CMK (cell line): ENCODE measurements at places on chromosomes 11 and 22.

DNA sequence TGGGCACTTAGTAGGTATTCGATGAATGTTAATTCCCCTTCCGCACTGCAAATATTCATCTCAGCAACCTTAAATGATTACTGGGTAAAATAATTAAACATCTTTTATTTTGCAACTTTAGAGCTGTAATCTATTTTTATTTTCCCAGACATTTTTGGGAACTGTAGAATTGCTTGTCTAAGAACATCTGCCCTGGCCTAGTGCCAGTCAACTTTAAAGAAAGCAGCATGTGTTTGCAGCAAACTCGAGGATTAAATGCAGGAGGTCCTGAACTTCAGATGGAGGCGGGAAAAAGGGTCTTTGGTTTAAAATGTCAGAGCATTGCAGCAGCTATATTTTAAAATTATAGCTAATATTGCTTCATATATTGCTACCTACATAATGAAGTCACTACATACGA lies 190.0 kb downstream of the PGR start:
- DNase-seq: no peak

DNA sequence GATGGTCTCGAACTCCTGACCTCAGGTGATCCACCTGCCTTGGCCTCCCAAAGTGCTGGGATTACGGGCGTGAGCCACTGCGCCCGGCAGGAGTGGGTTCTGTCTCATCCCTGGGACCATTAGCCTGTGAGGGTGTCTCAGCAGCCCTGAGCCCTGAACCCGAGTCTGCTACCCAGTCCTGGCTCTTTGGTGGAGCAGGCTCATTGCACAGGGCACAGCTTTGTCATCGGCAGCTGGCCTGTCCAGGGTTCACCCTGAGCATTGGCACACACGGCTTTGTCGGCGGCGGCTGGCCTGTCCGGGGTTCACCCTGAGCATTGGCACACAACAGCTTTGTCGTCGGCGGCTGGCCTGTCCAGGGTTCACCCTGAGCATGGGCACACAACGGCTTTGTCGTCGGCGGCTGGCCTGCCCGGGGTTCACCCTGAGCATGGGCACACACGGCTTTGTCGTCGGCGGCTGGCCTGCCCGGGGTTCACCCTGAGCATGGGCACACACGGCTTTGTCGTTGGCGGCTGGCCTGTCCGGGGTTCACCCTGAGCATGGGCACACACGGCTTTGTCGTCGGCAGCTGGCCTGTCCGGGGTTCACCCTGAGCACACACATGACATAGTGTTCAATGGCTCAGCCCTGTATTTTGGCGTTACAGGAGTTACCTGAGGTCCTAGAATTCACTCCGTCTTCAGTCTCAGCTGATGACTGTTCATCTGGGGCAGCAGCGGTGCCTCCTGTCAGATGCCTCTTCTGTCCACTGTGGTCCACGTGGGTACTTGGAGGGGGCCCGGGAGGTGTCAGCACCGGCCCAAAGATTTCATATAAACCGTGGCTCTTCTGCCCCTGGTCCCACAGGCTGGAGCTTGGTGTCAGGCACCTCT lies 1082.5 kb downstream of the BRD1 start:
- no peak for DNase-seq

DNA sequence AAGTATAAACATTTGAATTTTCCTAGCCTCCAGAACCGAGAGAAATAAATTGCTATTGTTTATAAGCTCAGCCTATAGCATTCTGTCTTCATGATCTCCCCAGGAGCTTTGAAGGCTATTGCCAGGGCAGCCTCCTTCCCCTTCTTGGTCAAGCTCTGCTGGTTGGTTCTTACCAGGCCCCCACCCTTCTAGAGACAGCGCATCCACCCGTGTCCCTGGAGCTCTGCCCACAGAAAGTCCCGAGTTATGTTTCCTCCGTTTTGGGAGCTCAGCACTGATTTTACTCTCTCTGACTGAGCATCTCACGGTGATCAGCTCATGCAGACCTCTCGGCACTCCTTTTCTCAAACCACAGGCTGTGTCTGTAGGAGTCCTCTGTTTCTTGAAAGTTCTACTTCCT lies 123.8 kb upstream of the SORL1-AS1 start:
- no peak for DNase-seq

DNA sequence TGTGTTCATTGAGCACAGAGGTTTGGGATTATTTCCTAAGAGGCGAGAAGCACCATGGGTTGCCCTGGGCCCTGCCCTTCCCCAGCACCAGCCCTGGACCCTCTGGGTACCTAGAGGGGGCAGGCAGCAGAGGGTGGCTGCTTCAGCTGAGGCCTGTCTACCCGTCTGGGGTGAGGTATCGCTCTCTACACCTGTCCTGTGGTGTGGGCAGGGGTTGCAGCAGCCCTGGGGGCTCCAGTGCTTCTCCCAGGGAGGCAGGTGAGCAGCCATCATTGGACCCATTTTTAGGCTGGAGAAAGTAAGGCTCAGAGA lies 15.6 kb downstream of the PRDM11 start:
- DNase-seq: no peak

DNA sequence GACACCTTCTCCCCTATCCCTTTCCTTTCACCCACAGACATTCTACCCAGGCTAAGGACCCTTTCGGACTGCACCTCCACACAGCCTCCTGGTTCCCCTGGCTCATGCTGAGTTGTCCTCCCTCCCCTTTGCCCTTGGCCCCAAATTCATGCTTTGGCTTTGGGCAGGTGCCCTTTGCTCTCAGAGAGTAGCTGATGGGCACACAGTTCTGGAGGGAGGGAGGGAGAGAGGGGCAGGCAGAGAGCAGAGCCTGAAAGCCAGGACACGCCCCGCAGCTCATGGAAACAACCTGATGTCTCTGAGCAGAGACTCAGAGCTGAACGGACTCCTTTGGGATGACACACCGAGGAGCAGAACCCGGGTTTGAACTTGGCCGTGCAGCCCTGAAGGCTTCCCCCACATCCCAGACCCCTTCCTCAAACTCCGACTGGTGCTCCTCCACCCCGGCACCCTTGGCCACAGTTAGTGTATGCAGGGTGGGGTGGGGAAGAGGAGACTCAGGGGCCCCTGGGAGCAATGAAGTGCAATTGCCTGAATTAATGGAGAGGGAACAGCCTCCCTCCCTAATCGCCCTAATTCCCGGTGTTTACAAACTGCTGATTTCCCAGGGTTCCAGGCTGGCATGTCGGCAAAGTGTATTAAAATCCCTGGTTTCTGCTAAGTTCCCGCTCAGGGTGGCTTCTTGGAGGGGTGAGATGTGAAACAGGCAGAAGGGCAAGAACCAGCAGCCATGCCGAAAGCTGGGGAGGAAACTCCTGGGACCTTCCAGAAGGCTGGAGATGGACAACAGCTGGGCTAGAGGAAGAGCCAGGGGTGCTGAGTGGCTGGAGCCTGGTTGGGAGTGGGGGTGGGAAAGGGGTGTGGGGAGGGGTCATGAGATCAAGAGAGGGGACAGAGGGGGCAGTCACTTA lies 71.2 kb upstream of the SHISAL1 start:
- DNase-seq: no peak

DNA sequence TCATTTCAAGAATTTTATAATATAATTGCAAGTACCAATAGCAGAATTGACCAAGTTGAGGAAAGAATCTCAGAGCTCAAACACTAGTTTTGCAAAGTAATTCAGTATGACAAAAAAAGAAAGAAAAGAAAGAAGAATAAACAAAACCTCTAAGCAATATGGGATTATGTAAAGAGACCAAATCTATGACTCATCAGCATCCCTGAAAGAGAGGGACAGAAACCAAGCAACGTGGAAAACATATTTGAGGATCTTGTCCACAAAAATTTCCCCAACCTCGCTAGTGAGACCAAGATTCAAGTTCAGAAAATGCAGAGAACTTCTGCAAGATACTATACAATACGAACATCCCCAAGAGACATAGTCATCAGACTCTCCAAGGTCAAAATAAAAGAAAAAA lies 203.7 kb upstream of the DDI1 start:
- DNase-seq: no peak

- DNase-seq: no peak
Observed at GRCh38 chr11:15148169-15148568, 33.4 kb downstream of the INSC start.

DNA sequence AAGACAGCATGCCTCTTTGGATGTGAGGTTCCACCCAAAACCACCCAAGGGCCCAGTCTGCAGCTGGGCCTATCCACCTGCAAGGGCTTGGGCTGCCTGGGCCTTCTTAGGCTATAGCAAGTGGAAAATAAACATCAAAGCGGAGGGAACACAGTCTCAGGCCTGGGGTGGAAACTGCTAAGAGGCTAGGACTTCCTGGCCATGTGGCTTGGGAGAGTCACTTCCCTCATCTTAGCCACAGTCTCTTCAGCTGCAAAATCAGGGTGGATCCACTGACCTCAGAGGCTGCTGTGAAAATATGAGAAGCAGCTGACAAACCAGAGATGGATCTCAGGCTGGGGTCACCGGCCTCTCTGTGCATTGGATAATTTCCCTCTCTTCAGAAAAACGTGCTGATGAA lies 30.6 kb upstream of the TFIP11 start:
- DNase-seq: no peak

- DNase-seq: no peak
Observed at GRCh38 chr22:39469326-39469680, 12.5 kb downstream of the MGAT3 start.

DNA sequence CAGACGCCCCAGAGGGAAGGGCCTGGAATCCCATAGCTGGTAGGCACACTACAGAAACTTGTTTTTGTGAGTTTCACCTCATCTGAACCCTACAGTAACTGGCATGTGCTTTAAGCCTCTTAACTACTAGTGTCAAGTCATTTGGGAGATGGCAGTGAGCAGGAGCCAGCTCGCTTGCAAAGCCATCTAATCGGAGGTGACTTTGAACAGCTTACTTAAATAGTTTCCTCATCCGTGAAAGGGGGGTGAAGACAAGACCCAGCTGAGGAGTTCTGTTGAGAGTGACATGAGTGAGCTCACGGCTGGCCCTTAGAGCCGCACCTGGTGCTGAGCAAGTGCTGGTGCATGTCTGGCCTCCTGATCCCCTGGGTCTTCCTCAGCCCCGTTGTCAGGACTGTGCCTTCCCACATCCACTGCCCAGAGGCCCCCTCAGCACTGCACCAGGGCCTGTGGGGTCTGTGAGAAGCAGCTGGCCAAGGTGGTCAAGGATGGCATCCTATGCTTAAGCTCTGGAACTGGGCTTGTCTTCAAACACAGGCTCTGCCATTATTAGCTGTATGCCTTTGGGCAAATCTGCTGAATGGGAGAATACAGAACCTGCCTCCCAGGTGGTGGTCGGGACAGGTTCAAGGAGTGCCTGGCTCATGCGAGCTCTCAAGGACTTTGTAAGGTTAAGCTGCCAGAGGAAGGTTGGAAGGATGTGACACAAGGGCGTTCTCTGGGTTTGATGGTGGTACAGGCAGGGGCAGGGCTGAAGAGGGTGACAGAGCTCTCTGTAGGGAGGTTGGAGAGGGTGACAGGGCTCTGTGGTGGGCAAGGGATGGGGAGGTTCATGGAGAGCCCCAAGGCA lies 27.3 kb downstream of the INCENP start:
- DNase-seq: no peak
